HCT116 (cell line): ENCODE measurements at places on chromosomes 5 and 9. TPM values are rescaled to one million over a fixed set of nuclear protein-coding genes. Genes with fewer than 3 reads are reported as not detected.

The OCLN gene
- 56.7 TPM for total RNA-seq

The GALNT12 gene
- 31.2 TPM for total RNA-seq

The SPATA6L gene
- 0.57 TPM for total RNA-seq

The SLC36A3 gene
- total RNA-seq, result not detected

The BAG1 gene
- total RNA-seq, result 58.2 TPM

The FOXD4L3 gene
- 0.25 TPM for total RNA-seq

The PROB1 gene
- 1.7 TPM for total RNA-seq

The LMBRD2 gene
- 1.1 TPM for total RNA-seq

The PCDHA11 gene
- total RNA-seq, result 0.27 TPM

The AK8 gene
- 2.5 TPM for total RNA-seq

The SPINK4 gene
- not detected for total RNA-seq

The SPINK7 gene
- total RNA-seq, result not detected

The TTC33 gene
- 14.5 TPM for total RNA-seq

The DMRT2 gene
- total RNA-seq, result 0.17 TPM

The PLAA gene
- 41.2 TPM for total RNA-seq

The RAB3C gene
- not detected for total RNA-seq

The ADAMTSL2 gene
- total RNA-seq, result not detected

The SPEF2 gene
- total RNA-seq, result 4.6 TPM

The GMCL2 gene
- total RNA-seq, result not detected

The ARPC5L gene
- total RNA-seq, result 50.0 TPM

The N4BP3 gene
- 5.2 TPM for total RNA-seq

The CDC25C gene
- 19.3 TPM for total RNA-seq

The ANKRD31 gene
- total RNA-seq, result 0.30 TPM

The MYOZ3 gene
- total RNA-seq, result 0.10 TPM

The TNFSF15 gene
- not detected for total RNA-seq

The FGD3 gene
- 3.3 TPM for total RNA-seq

The CCL28 gene
- 0.25 TPM for total RNA-seq

The DRD1 gene
- 0.54 TPM for total RNA-seq

The IFNA4 gene
- total RNA-seq, result not detected

The PRDM9 gene
- total RNA-seq, result not detected

The PCDHB3 gene
- 0.10 TPM for total RNA-seq

The FBP2 gene
- total RNA-seq, result not detected

The ACOT12 gene
- total RNA-seq, result not detected

The BHMT gene
- total RNA-seq, result 0.44 TPM

The CDX1 gene
- not detected for total RNA-seq

The LHFPL2 gene
- 17.9 TPM for total RNA-seq

The NUTM2G gene
- not detected for total RNA-seq

The NFIB gene
- 6.6 TPM for total RNA-seq

The OR2V1 gene
- not detected for total RNA-seq

The TBC1D2 gene
- total RNA-seq, result 9.8 TPM
